GM19239 (cell line): ENCODE measurements at places on chromosomes 3 and 15.

DNA sequence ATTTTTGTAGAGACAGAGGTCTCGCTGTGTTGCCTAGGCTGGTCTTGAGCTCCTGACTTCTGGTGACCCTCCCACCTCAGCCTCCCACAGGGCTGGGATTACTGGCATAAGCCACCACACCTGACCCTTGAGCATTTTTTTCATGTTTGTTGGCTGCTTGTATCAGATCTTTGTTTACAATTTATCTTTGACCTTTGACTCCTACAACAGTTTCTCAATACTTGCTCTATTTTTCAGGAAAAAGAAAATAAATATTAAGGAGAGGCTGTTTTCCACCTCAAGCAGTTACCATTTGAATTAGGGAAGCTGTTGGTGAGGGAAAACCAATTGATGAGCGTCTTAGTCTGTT lies 44.5 kb downstream of the LIMD1 start:
- DNase-seq: no peak

- no peak for DNase-seq
Observed at GRCh38 chr3:177882124-177882648, 654.0 kb upstream of the KCNMB2 start.

- no peak for DNase-seq
Observed at GRCh38 chr3:46293991-46294833, 52.0 kb downstream of the CCR3 start.

DNA sequence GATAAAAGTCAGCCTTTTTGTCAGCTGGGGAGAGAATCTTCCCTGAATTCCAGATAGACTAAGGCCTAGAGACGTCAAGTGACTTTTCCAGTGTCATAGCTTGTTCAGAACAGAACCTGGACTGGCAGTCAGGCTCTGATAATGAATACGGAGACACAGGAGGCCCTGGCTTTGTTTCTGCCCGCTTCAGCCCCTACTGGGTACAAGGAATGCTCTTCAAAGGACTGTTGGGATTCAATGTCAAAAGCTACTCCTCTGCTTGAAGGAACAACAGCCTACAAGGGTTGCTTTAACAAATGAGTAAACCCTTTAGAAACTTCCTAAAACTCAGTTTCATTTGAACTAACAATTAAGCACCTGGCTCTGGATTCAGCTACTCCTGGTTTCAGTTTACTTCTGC lies 412.3 kb downstream of the OXSM start:
- DNase-seq: no peak

DNA sequence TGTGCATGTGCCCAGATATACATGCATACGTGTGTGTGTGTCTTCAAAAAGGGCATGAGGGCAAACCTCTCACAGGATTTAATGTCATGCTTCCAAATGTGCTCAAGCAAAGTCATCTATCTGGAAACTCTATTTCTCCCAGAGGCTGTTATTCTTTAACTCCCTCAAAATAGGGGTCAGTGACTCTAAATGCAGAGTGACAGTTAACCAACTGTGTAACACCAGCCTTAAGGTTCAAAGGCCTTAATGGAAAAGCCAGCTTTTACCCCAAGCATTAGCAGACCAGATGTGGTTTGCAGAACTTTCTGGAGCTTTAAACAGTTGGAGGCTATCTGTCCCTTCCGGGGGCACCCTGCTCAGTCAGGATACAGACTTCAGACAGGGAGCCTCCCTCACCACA lies 70.4 kb upstream of the SLC7A14 start:
- DNase-seq: no peak

DNA sequence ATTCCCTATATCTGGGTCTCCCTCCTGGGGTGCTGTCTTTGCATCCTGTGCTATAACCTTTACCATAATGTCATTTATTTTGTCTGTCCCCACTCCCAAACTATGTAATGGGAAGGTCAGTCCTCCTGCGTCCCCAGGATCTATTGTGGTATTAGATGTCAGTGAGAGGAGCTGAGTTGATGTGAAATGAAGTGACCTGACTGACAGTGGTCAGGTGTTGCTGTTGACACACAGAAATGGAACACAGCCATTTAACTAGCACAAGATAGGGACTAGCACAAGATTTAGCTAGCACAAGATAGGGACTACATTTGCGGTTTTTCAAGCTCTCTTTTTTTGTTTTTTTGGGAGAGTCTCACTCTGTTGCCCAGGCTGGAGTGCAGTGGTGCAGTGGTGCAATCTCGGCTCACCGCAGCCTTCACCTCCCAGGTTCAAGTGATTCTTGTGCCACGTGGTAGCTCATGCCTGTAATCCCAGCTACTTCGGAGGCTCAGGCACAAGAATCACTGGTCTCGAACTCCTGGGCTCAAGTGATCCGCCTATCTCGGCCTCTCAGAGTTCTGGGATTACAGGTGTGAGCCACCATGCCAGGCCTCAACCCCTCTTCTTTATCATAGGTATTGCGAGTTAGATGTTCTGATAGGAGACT lies 5.2 kb downstream of the NGRN start:
- no peak for DNase-seq

GRCh38 chr15:76978522-76979330 lies 16.2 kb upstream of the PSTPIP1 start:
- no peak for DNase-seq

DNA sequence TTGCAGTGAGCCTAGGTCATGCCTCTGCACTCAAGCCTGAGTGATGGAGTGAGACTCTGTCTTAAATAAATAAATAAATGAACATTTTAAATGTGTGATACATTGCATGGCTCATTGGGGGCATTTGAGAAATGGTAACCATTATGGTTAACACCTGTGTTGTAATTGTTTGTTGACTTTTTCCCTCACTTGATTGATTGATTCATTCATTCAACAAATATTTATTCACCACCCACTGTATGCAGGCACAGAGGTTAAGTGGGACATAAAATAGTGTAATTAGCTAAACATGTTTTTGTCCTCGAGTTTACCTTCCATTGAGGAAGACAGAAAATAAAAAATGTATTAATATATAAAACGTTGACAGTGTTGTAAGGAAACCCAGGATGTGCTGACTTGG lies 127.1 kb upstream of the ANKRD28 start:
- no peak for DNase-seq

GRCh38 chr15:80509800-80510199 lies 105.6 kb downstream of the ARNT2 start:
- DNase-seq: no peak

DNA sequence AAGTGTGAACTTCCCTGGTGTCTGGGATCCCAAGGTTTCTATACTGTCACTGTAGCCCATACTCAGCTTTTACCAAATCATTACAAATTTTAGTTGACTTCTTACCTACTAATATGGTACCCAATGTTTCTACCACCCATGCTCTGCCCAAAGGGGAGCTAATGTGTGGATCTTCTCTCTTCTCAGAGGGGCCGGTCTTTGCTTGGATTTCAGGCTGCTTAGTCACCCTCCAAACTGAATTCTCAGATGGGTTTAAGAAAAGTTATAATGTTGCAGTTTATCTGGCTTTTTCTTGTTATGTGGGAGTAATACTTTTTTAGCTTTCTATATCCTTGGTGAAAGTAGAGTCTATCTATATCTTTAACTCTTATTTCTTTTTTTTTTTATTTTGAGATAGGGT lies 67.1 kb upstream of the AKAP13 start:
- DNase-seq: no peak

DNA sequence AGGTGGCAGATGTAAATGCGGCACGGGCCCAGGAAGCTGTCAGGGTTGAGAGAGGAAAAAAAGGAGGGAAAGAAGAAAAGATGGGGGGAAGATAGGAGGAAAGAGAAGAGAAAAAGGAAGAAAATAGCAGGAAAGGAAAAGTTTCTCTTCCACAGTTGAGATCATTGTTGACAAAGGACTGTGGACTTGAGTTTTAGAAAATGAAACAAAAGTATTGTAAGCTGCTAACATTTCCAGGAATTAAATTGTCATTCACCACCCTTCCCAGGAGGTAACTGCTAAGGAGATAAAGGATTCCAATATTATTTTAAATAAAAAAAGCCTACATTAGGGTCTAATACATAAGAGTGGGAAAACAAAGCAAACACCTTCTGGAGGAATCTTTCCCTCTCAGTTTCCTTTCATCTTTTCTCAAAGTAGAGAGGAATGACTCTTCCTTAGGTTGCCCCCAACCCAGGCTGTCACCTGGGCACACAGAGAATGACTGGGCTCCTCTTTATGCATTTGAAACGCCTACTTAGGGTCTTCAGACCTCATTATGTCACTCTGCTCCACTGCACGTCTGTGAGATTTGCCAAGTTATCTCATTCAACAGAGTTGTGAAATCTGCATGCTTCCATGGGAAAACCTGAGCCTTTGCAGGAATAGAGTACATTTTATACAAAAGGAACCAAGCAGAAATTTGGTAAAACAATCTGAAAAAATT lies 194.0 kb downstream of the TNIK start:
- DNase-seq: no peak

GRCh38 chr3:24588629-24589512 lies 94.2 kb upstream of the THRB start:
- DNase-seq: no peak

- DNase-seq: no peak
Observed at GRCh38 chr3:151856118-151856517, 17.3 kb upstream of the SUCNR1 start.

DNA sequence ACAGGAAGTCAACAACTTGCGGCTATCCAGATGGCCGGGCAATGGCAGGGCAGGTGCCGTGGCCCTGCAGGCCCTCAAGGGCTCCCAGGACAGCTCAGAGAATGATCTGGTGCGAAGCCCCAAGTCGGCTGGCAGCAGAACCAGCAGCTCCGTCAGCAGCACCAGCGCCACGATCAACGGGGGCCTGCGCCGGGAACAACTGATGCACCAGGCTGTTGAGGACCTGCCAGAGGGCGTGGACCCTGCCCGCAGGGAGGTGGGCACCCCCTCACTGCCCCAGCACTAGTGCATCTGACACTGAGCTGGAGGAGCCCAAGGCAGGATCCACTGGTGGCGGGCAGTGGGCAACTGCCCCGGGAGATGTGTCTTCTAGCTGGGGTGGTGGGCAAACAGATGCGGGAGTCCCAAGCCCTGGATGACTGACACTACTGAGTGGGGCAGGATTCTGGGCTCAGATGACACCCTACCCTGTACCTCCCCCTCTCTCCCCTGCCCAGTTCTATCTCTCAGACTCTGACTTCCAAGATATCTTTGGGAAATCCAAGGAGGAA lies 15.9 kb downstream of the VILL start:
- DNase-seq: no peak

DNA sequence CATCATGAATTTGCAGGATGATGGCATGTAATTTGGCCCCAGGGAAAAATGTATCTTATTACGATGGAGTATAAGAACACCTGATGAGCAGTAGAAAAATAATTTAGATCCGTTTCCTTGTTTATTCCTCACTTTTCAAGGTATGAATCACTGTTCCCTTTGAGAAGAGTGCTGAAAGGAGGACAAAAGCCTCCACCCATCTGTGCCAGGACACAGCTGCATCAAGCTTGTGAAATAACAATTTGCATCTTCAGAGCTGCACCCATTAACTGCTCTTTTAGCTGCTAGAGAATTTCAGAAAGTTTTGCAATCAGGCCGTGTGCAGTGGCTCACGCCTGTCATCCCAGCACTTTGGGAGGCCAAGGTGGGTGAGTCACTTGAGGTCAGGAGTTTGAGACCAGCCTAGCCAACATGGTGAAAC lies 9.6 kb downstream of the CLDND1 start:
- DNase-seq: no peak

GRCh38 chr15:53384417-53384816 lies 375.0 kb downstream of the WDR72 start:
- DNase-seq: no peak

DNA sequence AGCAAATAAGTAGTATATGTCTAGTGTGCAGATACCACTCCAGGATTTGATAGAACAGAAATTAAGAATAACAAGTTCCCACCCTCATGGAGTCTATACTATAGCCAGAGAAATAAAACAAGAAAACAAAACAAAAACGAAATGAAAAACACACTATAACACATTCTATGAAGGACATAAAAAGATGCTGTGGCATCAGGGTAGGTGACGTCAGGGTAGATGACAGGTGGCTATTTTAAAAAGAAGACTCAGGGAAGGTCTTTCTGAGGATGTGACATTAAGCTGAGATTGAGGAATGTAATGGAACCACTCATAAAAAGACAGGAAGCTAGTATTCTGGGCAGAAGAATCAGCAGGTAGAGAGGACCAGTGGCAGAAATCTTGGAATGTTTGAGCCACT lies 469.6 kb downstream of the RAP2B start:
- no peak for DNase-seq

GRCh38 chr15:95522533-95522932 lies 808.0 kb upstream of the NR2F2 start:
- DNase-seq: no peak

GRCh38 chr3:55623786-55624185 lies 136.7 kb upstream of the WNT5A start:
- no peak for DNase-seq

DNA sequence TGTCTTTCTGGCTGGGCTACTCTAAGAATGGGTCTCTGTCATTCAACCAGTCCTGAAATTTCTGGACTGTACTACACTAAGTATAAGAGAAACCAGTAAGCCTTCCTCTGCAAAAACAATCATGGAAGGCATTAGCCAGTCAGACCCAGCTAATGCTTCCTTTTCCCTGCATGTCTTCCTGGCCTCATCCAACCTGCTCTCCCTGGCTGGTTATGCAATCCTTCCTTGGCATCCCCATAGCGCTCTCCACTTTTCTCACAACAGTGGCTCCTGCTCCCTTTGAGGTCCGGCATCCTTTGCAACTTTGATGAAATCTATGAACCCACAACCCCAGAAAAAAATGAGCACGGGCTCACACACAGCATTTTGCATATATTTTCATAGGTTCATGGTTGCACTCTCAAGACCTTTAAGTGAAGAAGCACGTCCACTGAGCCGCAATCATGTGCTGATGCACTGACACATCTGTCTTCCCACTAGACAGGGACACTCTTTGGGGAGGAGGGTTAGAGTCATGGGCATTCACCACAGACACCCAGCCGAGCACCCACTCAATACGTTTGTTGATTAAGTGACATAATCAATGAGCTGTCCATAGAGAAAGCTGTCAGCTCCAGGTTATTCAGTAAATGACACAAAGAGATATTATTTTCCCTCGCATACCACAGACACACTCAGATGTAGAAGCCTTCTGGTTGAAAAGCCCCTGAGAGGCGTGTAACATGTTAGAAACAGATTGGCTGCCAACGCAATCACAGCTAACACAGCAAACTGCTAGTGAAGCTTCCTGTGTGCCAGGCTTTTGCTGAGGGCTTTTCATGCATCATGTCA lies 66.7 kb downstream of the PLD1 start:
- DNase-seq: no peak

- no peak for DNase-seq
Observed at GRCh38 chr3:114525278-114525677, 231.4 kb downstream of the TIGIT start.
